ENCODE measurements at places on chromosomes 4 and X. TPM values are rescaled to one million over a fixed set of nuclear protein-coding genes. Genes with fewer than 3 reads are reported as not detected.

DNA sequence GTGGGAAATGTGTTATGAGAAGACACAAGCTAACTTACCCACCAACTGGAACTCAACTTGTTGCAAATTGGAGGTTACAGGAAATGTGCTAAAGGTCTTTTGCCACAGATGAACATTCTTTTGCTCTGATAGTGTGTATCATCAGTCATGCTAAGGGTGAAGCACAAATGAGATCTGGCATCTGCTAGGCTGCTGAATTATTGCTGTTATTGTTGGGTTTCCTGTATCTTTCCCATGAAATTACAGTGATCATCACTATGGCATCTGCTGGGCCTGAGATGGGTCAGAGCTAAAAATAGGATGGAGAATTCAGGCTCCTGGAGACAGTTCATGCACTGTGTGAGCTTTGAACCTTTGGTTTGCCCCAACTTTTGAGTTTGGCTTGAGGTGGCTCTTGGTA is 124.5 kb downstream of the NPNT start:
- no peaks in the 10 kb centered on the region for H3K27me3 ChIP-seq
- no peak for DNase-seq
- no peaks in the 10 kb centered on the region for H3K36me3 ChIP-seq
- no peak overlapping the region for H3K27ac ChIP-seq
- no peaks in the 10 kb centered on the region for H3K4me1 ChIP-seq

- H3K27me3 ChIP-seq: no peaks in the 10 kb centered on the region
- no peaks in the 10 kb centered on the region for H3K4me1 ChIP-seq
- no peak overlapping the region for H3K27ac ChIP-seq
- H3K4me3 ChIP-seq: no peak overlapping the region
Measured at GRCh38 chrX:39841604-39842003, 256.2 kb downstream of the BCOR start.

DNA sequence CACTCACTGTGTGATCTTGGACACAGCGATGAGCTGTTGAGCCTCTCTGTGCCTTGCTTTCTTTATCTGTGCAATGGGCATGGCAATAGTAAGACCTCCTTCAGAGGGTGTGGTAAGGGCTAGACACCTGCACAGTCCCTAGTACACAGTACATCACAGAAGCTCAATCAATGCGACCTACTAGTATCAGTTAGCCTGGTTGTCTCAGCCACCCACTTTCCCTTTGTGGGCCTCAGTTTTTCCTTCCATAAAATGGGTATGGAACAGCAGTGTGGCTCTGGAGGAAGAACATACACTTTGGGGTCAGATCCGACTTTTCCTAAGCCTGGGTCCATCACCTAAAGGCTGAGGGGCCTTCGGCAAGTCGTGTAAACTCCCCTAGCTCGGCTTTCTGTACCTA is 3.5 kb upstream of the HTRA3 start:
- H3K4me1 ChIP-seq: peaks cover 4% of the 10 kb centered on the region
- H3K27me3 ChIP-seq: no peaks in the 10 kb centered on the region
- H3K4me3 ChIP-seq: no peak overlapping the region
- no peak for DNase-seq
- no peaks in the 10 kb centered on the region for H3K36me3 ChIP-seq
- H3K27ac ChIP-seq: no peak overlapping the region

GRCh38 chr4:183729430-183730328 is 70.6 kb downstream of the TRAPPC11 start:
- no peak overlapping the region for H3K4me3 ChIP-seq
- H3K4me1 ChIP-seq: peaks cover 1% of the 10 kb centered on the region
- no peaks in the 10 kb centered on the region for H3K27me3 ChIP-seq
- H3K27ac ChIP-seq: no peak overlapping the region
- no peaks in the 10 kb centered on the region for H3K36me3 ChIP-seq

Gene SLC2A9
- 18.6 TPM for total RNA-seq

Gene VCX2
- total RNA-seq: not detected
